Colonic mucosa (tissue), 4 donors: ENCODE measurements at places on chromosomes 1 and 21.

DNA sequence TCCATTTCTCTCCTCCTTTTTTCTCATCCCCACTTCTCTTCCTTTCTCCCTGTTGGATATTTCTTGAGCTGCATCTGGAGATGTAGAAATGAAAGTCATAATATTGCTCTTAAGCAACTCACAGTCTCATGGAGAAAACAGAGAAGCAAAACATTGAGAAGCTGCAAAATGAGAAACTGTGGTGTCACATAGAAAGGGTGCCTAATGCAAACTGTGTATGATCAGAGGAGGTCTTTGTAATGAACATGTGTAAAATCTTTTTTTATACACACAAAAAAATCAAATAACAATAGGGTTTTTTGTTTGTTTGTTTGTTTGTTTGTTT lies 11.8 kb upstream of the SLAMF7 start:
- no peak for DNase-seq

- peak; percentile 28 for DNase-seq
Measured at GRCh38 chr1:153608089-153608682, 4.8 kb downstream of the S100A16 start.

DNA sequence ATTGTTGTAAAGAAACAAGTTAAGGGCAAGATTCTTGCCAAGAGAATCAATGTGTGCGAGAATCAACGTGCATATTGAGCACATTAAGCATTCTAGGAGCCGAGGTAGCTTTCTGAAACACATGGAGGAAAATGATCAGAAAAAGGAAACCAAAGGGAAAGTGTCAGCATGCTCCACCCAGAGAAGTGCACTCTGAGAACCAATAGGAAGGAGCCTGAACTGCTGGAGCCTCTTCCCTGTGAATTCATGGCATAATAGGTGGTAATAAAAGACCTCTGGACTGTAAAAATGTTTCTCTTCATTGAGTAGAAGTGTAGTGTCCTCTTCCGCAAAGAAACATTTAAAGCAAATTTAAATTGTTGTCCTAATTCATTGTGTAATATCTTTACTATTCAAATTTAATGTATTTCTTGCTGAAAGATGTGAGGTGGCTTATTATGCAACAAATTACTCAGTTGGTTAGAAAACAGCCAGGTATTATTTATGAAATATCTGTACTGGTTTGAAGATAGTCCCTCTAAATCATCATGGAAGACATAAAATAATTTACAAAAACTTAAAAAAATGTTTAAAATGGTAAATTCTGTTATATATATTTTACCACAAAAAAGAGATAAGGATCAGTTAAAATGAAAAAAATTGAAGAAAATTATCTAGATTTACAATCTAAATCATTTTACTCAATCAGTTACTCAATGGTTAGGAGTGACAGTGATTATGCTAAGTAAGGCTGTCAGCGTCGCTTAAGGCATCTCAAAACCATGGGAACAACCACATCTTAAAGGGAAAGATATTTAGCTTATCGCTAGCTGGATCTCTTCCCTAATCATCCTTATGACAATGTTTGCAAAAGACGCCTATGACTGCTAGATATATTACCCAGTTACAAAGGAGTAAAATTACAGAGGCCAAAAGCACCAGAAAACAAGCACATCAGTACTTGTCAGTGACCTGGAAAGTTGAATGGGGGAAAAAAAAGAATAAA lies 31.3 kb downstream of the NVL start:
- DNase-seq = peak; percentile 63

DNA sequence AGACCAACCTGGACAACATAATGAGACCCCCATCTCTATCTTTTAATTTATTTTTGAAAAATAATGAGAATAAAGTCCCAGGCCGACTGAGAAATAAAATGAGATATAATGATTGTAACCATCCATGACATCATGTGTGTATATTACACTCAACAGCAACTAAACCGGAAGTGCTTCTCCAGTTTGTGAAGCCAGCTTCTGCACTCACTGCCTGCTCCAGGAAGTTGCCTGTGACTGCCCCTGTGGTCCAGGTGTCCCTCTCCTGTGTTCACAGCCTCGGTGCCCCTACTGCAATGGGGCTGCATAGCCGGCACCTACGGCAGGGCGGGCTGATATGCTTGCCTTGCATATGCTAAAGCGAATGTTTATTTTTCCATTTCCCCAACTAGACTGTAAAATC lies 68.3 kb downstream of the SSBP3 start:
- no peak for DNase-seq

DNA sequence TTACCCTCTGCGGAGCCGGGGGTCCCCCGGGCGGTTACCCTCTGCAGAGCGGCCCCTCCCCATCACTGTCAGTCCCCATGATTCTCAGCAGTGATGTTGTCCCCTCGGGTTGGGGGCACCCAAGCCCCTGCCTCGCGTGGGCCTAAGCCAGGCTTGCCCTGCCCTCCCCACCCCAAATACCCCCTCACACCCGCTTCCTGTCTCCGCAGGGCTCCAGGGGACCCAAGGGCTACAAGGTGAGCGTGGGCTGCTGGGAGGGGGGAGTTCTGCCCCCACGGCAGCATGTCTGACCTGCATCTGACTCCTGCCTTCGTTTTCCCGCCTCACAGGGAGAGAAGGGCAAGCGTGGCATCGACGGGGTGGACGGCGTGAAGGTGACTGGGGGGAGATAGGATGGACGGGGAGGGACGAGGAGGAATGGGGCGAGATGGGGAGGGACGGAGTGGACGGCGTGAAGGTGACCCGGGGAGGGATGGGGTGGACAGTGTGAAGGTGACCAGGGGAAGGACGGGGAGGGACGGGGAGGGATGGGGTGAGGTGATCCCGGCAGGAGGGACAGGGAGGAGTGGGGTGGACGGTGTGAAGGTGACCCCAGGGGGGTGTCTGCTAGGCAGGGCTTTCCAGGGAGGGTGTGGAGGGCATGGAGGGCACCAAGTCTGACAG lies 8.6 kb downstream of the COL6A1 start:
- peak; percentile 14 for DNase-seq

GRCh38 chr1:171032822-171033702 lies 57.6 kb upstream of the FMO3 start:
- no peak for DNase-seq

DNA sequence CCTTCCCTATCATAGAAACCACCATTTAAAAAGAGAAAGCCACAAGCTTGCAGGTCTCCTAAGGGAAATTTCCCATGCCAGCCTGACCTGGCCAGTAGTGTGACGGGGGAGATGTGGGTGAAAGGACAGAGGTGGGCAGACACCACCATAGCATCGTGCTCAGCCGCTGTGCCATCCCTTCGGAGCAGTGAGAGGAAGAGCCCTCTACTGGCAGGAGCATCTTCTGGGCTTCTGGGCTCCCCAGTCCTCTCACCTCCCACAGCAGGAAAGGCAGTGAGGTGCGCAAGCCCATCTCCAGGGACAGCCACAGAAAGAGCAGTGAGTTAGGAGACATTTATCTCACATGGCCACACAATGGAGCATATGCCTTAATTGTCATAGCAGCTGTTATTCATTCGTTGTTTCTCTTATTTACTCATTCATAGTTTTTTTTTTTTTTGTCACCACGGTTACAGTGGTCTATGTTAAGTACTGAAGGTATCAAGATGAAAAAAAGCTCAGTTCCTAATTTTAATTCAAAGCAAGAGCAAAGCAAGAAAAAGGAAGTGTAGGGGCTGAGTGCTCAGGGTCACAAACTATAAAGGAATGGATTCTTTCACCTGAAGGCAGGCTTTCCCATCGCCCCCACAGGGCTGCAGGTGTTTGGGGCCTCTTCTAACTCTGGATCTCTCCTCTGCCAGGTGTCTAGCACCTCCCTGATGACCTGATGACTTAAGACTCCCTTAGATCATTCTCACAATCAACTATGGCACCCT lies 48.8 kb upstream of the CAMK1G start:
- no peak for DNase-seq

DNA sequence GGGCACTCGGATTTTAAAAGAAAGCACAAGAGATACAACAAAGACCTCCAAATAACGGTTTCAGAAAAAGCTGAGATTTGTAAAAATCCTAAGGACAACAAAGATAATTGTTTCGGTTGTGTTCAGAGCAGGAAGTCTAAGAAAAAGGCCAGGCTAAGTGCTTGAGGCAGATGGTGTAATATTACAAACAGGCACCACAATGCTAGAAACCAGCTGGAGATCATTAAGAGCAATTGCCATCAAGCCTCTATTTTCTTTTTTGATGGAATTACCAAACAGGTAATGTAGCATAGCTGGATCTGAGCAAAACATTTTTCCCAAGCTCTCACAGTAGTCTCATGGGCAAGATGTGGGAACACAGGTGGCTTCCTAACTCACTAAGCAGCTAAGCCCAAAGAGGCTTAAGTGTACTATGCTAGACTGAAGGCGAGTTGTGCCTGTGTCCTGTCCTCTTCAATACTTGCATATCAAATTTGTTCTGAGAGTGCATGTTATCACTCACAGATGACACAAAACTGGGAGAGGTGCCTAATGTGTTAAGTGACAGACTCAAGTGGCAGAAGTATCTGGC lies 161.6 kb downstream of the GLUL start:
- DNase-seq = no peak

DNA sequence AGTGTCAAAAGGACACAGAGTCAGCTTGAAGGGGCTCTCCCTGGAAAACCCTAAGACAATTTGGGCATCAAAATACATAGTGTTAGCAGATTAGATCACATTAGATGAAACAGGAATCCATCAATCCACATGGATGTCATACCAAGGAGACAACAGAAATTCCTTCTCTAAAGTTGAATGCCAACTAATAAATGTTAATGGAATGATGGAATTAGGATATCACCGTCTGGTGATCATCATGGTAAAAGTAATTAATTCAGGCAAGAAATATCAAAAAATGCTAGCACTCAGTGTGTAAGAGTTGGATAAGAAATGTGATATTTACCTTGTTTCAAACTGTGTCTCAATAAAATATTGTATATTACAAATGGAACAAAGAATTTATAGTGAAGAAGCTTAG lies 10.9 kb upstream of the SLC25A24 start:
- DNase-seq = no peak

- no peak for DNase-seq
Measured at GRCh38 chr21:38422082-38422481, 76.2 kb downstream of the ERG start.

- no peak for DNase-seq
Measured at GRCh38 chr1:72557446-72558049, 275.2 kb upstream of the NEGR1 start.

DNA sequence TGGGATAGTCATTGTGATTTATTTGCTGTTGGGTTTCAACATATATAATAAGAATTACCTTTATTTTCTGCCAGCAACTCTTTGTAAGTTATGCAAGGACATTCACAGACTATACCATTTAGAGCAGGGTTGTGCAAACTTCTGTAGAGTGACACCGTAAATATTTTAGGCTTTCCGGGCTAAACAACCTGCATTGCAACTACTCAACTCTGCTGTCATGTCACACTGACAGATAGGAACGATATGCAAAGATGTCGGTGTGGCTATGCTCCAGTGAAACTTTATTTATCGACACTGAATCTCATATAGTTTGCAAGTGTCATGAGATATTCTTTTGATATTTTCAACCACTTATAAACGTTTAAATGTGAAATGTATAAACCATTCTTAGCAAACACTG lies 210.4 kb downstream of the BACH1 start:
- no peak for DNase-seq

DNA sequence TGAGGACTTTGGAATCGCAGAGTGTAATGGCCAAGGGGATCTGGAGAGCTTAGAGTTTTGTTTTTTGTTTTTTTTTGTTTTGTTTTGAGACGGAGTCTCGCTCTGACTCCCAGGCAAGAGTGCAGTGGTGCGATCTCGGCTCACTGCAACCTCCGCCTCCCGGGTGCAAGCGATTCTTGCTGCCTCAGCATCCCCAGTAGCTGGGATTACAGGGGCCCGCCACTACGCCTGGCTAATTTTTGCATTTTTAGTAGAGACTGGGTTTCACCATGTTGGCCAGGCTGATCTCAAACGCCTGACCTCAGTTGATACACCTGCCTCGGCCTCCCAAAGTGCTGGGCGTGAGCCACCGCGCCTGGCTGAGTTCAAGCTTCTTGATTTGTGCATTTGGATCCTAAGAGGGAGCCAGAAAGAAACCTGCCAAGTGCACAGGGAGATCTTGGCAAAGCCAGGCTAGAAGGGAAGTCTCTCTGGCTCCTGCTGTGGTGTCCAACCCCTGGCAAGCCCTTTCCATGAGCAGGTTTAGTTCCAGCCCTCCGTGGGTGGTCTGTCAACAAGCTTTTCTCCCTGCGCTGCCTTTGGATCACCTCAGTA lies 852 bp downstream of the FAAH start:
- DNase-seq = no peak

GRCh38 chr1:200883118-200883517 lies 10.3 kb downstream of the GPR25 start:
- DNase-seq = no peak

GRCh38 chr1:156176610-156177210 lies 17.2 kb upstream of the SLC25A44 start:
- no peak for DNase-seq

GRCh38 chr1:150067184-150068108 lies at the start of gene VPS45:
VPS45 (plus strand) TSS chr1:150067776; CDS start chr1:150067858, 82 bp downstream.
- peak; percentile 93 for DNase-seq

- DNase-seq = no peak
Measured at GRCh38 chr1:210321131-210321530, 7.6 kb upstream of the HHAT start.

DNA sequence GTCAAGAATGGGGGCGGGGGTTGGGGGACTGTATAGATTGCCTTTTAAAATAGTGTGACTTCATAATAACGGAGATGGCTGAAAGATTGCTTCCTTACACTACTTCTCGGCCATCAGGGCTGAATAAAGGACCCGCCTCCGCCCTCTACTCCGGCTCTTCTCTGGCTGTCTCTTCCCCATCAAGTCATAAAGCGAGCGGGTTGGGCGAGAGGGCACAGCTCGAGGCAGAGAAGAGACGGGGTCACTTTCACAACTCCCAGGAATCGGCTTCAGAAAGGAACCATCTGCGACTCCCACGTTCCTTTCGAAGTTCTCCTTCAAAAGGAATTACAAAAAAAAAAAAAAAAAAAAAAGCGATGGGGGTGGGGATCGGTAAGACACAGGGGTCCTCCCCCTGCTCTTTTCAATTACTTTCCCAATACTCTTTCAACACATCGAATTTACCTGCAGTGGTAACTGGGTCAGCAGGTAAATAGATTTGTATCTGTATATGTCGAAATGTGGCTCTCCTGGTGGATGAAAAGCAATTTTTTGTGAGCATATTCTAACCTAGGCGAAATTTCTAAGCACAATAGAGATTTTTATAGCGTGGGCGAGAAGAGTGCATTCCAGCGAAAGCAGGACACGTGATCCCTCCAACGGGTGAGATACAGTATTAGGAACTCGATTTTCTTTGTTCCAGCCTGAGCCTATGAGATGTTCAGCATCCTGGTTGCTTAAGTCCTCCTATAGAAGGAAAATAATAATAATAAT lies 2.0 kb downstream of the LRRC7 start:
- no peak for DNase-seq

- no peak for DNase-seq
Measured at GRCh38 chr1:87560601-87561360, 232.1 kb downstream of the LMO4 start.

DNA sequence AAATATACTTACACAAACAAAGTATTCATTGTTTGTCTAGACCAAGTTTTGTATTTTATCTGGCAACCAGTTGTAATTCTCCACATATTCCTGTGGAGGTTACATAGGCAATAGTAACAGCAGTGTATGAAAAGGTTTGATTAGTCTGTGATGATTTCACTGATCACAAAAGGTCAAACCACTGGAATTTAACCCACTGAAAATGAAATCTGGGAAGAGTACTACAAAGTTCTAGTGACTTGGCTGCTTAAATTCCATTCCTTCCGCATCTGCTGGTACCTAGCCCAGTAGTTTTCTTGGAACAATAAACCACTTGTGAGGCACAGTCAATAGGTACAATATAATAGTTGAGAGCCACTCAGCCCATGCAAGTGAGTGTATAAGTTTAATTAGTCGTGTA lies 205.4 kb downstream of the NFIA start:
- no peak for DNase-seq

- DNase-seq = no peak
Measured at GRCh38 chr1:112533029-112533428, 24.3 kb downstream of the WNT2B start.
